NCI-H226 (cell line): ENCODE measurements at places on chromosomes 12 and 14.
A peak's percentile ranks its signal among the peaks of the same experiment; 100 is the strongest.

DNA sequence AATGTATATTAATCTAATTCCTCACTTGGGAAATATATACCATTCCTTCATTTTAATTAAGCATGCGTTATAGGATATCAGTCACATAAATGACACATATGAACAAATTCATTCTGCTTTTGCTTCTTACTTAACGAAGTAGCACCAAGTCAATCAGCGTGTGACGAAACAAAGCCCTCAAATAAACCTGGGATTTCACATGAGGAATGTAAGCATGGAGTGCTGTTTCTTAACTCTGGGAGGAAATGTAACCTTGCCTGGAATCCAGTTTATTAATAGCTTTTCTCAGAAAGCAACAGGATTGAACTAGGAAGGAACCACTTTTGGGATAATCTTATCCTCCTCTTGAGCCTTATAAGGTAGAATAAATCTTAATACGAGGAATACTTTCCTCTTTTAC, 72.0 kb downstream of the NIN start:
- no peak for DNase-seq

GRCh38 chr14:78959674-78960264, 789.6 kb downstream of the NRXN3 start:
- peak; percentile 42 for DNase-seq

- DNase-seq = no peak
Measured at GRCh38 chr14:70642303-70643235, 853 bp downstream of the TTC9 start.

DNA sequence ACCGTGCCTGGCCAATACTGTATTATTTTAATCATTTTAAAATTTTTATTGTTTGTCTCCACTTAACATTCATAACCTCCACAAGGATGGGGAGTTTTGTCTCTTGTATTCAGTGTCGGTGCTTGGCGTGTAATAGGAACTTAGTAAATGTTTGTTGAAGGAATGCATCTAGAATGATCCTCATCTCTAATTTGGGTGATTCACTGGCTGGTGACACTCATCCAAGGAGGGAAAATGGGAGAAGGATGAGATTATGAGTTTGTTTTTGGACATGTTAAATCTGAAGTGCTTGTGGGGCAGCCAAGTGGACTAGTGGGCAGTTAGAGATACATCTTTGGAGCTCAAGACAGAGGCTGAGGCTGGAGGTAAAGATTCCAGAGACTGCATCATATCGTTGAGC, 5.1 kb downstream of the KLC1 start:
- DNase-seq = no peak

DNA sequence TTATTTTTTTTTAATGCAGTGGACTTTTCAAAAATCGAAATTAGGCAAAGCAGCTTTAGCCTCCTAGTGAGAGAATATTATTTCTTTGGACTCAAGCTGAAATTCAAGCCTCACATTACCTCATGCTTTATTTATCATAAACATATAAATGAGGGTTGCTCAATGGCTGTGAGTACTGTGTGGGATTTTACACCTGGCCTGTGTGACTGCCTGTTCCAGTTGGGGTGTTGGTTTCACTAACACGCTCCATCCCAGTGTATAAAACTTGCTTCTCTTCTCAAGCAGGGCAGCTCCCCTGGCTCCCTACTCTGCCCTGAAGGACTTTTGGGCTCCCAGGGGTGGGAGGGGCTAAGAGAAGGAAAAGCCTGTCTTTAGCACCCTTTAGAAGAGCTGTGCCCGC, 15.0 kb downstream of the ANKLE2 start:
- DNase-seq = no peak

DNA sequence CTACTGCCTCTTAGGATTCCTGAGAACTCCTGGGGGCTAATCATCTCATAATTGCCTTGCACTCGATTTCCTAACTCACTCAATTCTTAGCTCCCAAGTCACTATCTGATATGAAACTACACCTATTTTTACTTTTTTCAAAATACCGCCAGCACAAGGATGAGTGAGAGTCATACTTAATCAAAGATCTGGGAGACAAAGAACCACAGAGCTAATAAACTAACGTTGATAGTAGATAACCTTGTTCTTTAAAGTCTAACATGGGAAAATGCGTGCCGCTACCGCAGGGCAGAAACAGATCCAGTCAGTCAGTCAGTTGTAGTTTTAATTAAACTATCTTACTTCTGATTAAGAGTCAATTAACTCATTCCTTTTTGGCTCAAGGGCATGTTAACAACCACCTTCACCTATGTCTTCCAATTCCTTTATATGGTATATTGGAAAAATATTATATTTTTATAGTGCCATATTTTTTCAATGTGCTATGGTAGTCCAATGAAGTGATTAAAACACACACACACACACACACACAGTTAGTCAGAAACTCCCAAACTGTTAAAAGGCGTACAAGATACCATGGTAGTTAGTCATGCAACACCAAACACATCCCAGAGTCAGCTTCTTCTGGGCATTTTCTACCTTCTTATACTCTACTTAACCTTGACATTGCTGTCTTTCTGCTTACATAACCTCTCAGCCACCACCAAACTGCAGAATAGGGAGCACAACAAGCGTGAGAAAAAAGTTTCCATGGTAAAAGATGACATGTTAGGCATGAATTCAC, 114.0 kb downstream of the KLHL28 start:
- peak; percentile 73 for DNase-seq

DNA sequence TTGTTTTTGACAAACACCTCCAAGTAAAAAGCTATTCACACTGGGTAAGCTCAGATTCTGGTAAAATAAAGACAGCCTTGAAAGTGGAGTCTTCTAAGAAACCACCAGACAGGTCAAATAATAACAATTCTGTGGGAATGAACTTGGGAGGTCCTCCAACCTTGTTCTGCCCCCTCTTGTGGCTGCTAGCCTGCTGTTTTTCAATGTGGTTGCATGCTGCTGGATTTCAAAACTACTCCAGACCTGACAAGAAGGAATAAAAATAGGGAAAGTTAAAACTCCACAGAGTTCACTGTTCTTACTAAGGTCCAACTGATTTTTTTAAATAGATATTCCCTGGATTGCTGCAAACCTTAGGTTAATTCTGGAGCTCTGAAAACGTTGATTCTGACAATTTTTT, 32.2 kb upstream of the RIN3 start:
- DNase-seq = no peak
